ENCODE measurements at places on chromosomes 13 and 19. TPM values are rescaled to one million over a fixed set of nuclear protein-coding genes. Genes with fewer than 3 reads are reported as not detected.

HNRNPM gene
- polyA plus RNA-seq, result 56.7 TPM

DNA sequence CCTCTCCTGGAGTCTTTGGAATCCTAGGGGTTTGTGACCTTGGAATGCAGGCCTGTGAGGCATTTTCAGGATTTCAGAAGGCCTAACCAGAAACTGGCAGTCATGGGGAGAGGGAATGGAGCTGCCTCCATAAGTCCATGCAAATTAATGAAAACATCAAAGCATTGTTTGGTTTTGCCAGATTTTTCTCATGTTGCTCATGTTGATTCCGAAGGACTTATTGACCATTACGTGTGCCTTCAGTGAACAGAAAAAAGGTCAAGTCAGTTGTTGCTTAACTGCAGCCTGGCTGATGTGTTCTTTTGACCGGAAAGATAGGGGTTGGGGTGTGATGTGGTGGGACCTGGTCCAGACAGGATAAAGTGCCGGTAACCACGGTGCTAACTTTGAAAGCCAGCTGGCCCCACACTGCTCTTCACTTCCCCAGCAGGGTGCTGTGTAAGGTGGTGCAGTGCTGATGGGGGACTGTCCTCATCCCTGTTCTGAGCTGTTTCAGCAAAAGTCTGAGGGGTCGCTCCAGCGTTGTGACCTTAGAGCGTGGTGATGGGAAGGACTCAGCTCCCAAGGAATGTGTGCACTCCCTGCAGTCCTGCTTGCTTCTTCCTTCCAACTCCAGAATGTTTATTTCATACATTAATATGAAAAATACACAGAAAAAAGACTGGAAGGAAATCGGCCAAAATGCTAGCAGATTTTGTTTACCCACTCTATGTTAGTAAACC is 3.5 kb downstream of the RNF113B start:
- peak; percentile 95 for DNase-seq

DNA sequence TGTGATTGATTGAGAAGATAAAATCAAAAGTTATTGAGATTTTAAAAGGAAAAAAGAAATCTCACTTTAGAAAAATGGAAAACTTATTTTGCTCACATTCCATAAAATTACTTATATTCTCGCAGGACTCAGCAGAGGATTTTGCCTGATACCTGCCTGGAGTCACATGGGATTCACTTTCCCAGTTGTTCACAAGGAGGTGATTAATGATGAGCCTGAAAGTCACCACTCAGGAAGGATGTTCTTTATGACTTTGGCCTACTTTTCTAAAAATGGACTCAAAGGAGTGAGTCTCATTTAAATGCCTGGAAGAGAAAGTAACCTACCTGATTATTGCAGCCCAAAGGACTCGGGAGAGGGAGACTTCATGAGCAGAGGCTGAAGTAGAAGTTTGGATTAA is 34.5 kb upstream of the FAM216B start:
- DNase-seq, result no peak

GRCh38 chr13:97238432-97238831 is 16.3 kb downstream of the MBNL2 start:
- DNase-seq, result no peak

- no peak for DNase-seq
These were observed 119.7 kb upstream of the SOX1 start for GRCh38 chr13:111947026-111947810.

LILRA5 gene
- not detected for polyA plus RNA-seq

DNA sequence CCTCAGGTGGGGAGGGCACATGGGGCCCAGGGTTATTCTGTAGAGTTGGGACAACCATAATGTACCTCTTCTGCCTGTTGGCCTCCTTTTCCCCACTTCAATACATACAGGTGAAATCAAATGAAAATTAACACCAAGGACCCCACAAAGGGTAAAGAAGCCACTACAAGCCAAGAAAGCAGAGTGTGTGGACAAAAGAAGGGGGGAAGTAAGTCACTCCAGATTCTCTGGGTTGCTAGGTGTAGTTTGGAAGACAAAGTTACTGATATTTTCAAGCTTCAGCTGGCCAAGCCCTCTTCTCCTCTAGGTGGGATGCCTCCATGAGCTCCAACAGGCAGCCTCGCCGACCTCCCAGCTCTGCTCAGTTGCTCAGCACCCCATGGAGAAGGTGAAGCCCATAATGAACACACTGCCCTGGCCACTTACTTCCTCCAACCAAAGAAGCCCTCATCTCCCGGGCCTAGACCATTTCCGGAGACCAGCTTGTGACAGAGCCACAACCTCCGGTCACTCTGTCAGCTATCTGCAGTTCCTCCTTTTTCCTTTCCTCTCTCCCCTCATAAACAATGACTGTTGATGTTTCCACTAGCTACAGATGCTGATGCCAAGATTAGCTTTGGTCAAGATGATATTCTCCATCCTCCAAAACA is 66.8 kb upstream of the MED4 start:
- no peak for DNase-seq

- DNase-seq, result peak; percentile 36
These were observed 119.4 kb downstream of the STOML3 start for GRCh38 chr13:38871275-38871674.

TNNI3 gene
- polyA plus RNA-seq, result 3.7 TPM

- DNase-seq, result peak; percentile 3
These were observed 165.6 kb upstream of the MIR17HG start for GRCh38 chr13:91181892-91182291.

Measured in HepG2 (cell line).